ENCODE measurements at places on chromosomes 5 and 9.

DNA sequence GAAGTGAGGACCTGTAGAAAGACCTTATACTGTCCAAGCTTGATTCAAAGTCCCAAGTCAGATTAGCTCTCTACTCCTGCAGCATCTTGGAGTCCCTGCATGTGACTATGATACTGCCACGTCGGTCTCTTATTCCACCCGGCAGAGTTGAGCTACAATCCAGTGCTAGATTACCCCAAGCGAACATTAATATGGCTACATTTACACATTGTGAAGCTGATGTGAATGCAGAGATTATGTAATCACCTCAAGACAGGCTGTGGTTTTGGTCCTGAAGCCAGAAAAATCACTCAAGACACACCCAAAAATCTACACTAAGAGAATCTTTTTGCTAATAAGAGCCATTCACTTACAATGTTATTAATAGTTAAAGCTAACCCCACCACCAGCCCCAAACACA is 116.7 kb downstream of the GNA14 start:
- no peak for DNase-seq

DNA sequence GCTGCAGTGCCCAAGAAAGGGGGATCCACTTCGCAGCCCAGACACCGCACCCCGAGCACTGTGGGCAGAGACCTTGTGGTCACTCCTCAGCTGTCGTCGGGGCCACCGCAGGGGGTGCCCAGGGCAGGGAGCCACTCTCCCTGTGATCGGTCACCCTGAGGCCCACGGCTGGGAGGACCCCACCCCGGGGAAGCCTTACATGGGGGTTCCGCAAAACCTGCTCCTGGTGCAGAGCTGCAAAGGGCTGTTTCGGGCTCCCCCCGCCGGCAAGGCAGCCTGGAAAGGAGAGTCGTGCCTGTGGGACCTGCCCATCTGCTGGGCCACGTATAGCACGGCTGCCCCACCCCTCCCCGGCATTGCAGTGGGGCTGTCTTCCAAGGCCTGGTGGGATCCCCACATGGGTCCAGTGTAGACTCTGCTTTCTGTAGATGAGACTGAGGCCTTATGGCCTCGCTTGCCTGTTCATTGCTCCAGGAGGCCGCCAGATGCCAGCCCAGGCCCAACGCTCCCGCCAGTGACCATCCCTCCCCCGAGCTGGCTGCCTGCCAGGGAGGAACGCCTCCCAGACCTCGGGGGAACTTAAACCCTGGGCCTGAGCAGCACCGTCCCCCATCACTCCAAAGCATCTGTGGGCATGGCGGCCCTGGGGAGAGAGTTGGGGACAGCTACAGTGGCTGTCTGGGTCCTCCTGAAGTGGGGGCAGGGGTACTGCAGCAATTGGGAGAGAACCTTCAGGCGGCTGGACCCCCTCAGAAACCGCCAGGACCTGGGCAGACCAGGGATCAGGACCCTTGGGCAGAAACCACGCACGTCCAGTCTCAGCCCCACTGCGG is 1.6 kb upstream of the DNLZ start:
- no peak for DNase-seq

DNA sequence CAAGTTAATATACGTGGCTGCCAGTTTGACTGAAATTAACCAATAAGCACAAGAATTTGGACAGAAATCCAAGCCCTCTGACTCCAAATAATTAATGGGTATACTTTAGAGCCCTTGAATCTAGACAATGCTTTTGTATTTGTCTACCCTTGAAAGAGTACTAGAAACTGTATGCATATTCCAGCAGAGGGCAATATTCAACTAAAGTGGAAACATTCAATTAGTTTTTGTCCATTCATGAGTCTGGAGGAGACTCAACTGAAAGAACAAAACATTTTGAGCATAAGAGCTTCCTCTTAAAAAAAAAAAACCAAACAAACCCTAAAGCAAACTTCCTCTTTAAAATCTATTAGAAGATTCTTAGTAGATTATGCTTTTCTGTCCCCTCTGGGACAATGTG is 157.8 kb downstream of the ARHGEF28 start:
- DNase-seq = no peak

GRCh38 chr9:80664327-80665210 is 1024.8 kb downstream of the TLE1 start:
- DNase-seq = no peak

DNA sequence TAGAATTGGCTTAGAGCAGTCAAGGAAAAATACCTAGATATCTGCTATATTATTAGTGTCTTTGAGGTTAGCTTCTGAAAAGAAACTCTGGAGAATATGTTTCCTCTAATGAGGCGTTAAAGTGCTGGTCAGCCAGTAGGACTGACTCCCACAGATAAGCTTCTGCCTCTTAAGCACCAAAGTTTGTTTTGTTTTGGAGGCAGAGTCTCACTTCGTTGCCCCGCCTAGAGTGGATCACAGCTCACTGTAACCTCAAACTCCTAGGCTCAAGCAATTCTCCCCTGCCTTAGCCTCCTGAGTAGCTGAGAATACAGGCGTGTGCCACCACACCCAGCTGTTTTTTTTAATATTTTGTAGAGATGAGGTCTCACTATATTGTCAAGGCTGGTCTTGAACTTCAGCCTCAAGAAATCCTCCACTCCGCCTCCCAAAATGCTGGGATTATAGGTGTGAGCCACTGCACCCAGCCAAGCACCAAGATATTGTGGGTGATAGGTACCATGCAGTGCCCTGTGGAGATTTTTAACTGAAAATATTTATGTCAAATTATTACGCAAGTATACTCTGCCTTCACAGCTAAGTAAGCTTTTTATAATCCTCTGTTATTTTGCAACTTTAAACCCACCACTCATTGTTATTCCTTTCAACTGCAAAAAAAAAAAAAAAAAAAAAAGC is 24.7 kb upstream of the TMEM171 start:
- no peak for DNase-seq

GRCh38 chr5:91343916-91344315 is 39.2 kb downstream of the ARRDC3 start:
- no peak for DNase-seq

- no peak for DNase-seq
These were observed 19.8 kb upstream of the KCNV2 start for GRCh38 chr9:2697492-2697891.

GRCh38 chr9:16418721-16419120 is 451.7 kb downstream of the BNC2 start:
- DNase-seq = no peak

- DNase-seq = peak; percentile 57
These were observed 61.0 kb downstream of the IPPK start for GRCh38 chr9:92608909-92609445.

- no peak for DNase-seq
These were observed 14.6 kb downstream of the URM1 start for GRCh38 chr9:128385496-128386460.

GRCh38 chr5:155753943-155754581 is 572.9 kb upstream of the SGCD start:
- DNase-seq = no peak

DNA sequence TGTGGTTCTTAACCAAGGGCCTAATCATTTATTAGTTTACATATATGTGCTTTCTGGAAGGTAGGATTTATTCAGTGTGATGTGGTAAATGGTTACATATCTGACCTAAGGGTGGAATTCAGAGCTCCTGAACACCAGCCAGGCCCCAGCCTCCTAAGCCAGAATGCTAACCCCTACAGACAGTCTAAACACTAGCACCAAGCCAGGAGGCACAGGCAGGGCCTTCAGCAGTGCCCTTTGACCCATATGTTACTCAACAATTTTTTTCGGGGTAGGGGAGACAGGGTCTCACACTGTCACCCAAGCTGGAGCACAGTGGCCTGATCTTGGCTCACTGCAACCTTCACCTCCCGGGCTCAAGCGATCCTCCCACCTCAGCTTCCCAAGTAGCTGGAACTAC is 40.3 kb downstream of the PRKACG start:
- DNase-seq = no peak

GRCh38 chr5:139904816-139905661 is 109.4 kb downstream of the PSD2 start:
- no peak for DNase-seq

DNA sequence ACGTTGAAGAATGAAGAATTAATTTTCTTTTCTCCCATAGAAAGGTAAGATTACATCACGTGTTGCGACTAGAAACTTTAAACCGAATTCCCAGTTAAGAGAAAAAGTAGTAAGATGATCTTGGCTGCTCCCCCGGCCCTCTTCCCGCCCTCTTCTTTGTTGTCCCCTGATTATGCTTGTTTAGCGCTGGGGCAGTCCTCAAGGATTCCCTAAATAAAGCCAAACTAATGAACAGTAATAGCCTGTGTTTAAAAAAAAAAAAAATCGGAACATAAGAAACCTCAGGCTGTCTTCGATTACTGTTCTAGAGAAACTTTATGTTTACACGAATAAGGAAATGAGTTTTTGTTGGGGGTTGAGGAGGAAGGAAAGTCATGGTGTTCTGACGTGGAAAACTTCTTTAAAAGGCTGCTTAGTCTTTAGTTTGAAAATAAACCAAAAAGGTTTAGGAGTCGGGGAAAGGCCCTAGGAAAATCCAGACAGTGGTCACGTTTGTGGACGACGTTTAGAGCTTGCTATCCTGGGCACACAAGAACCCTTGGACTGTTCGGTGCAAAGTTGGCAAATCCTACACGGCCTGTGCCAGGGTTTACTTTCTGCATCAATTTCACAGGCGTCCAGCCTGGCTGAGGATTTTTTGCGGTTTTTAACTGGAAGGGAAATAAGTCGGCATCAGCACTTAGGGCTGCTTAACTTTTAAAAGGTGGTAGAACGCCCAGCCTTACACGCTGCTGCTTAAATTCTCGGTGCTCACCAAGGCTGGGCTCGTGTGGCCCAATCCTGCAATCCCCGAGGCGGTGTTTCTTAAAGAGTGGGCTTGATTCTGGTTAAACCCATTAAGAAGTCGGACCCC is 1.1 kb upstream of the MAT2B start:
- peak; percentile 28 for DNase-seq

DNA sequence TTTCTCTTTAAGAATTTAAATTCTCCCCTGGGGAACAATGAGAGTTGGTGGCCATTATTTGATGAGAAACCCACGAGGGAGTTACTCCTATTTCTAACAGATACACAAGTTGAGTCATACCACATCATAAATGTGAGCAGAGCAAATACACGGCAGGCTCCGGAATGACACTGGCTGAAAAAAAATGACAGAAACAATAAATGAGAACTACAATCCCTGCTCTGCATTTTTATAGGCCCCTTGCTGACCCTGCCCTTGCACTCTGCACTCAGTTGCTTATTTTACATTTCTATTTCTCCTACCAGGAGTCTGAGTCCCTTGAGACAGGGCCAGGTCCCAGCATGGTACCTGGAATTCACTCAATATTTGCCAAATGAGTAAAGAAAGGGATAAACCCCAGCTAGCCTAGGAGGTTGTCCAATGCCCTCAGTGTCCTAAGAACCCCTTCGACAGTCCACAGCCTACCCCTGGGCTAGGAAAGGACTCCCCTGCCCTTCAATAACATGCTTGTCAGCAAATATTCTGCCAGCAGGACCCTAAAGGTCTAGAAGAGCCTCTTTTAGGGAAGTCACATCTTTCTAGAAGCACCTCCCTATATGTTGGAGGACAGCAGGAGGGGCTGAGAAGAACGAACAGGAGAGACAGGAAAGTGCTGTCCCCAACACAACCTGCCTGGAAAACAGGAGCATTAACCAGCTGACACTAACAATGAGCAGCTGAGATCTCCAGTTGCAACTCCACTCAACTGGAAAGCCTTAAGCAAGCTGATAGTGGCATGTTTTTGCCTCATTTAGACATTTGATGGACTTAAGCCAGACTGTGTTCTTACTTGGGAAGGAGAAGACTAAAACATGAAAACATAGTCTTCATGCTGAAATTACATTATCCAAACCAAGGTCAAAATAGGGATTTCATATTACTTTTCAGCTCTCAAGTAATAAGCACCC is 191.2 kb downstream of the ACTL7B start:
- no peak for DNase-seq

- DNase-seq = no peak
These were observed 5.2 kb downstream of the ARSB start for GRCh38 chr5:78979909-78980308.

DNA sequence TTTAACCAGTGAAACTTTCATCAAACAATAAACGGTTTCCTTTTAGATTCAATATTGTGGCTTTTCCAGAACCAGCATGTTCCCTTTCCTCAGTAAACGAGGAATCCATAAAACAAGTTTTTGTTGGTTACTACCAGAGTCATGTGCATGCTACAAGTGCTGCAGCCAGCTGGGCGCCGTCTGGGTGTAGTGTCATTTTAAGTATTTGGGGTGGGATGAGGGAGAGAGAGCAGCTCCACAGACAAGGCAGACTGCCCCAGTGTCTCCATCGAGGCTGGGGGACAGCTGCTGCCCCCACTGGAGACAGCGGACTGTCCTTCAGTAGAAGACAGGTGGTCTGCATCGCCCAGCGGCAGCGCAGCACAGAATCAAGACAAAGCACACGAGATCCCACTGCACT is 17.3 kb downstream of the ARPC5L start:
- DNase-seq = no peak

- DNase-seq = no peak
These were observed 233.5 kb downstream of the FRMD3 start for GRCh38 chr9:83304686-83305085.

DNA sequence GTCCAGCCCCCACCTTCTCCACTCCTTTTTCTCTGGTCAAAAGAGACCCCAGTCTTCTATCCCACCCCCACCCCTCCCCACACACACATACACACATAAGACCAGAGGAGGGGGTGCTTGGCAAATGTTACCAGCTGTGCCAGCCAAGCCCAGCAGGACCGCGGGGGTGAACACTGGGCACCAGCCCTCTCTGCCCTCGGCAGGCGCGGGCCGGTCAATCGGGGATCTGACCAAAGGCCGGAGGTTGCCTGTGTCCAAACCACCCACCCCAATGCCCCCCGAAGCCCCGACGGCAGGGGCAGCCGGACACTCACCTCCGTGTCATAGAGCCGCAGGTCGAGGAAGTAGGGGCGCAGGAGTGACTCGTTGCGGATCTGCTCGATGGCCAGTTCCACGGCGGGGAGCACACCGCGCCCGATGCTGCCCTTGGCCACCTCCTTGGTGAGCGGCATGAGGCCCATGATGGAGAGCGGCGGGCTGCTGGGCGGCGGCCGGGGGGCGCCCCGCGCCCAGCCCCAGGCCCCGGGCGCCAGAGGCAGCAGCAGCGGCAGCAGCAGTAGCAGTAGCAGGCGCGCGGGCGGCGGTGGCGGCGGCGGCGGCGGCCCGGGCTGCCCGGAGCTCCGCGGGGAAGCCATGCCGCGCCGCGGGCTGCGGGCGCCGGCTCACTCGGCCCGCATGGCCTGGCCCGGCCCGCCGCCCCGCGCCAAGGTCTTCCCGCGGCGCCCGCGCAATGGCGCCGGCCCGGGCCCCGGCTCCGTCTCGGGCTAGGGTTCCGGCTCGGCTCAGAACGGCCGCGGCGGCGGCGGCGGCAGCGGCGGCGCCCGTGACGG is 417 bp downstream of the GABBR2 start:
- no peak for DNase-seq

GRCh38 chr5:12242950-12243888 is 339.0 kb upstream of the CTNND2 start:
- no peak for DNase-seq

- DNase-seq = no peak
These were observed 176.5 kb downstream of the CDK5RAP2 start for GRCh38 chr9:120403543-120403856.

DNA sequence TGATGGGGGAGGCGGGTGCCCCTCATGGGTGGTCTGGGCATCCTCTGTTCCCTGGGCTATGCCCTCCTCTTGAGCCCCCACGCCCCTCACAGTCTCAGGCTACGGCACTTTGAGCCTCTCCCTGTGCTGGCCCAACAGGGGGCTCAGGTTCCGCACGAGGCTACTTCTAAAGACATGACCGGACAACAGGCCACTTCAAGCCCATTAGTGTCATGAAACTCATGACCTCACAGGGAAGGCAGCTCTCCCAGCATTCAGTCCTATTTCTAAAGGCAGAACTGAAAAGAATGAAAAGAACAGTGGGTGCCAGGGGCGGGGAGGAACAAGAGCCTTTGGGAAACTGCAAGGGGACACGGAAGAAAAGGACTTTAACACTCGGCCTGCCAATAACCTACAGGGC is 45.0 kb downstream of the COL23A1 start:
- DNase-seq = no peak
